ENCODE measurements at places on chromosomes 5 and 9.
A peak's percentile ranks its signal among the peaks of the same experiment; 100 is the strongest.

DNA sequence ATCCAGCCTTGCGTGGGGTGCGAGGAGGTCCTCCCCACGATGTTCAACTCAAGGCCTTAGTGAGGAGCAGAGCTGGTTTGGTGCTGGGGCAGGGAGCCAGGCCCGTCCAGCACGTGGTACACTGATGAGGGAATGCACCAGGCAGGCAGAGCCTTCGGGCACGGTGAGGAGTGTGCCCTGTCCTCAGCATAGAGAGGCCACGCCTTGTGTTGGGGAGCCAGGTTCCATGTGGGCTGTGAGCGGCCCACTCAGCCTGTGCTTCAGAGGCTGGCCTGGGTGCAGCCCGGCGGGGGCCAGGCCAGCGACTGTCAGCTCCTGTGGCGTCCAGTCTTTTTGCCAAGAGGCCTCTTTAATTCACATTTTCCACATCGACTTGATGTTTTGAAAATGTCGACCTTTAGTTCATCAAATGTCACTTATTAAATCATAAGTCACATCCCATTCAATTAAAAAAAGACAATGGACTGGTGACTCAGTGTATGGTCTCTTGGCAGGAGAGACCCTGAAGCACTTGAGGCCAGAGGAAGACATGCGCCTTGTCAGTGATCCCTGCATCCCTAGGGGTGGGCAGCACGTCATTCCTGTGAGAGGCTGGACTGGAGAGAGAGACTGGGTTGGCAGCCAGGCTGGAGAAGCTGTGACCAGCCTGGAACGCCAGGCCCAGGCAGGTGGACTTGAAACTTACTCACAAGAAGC is 21.7 kb downstream of the ERGIC1 start:
- no peak for DNase-seq

GRCh38 chr9:88930716-88931115 is 60.6 kb upstream of the S1PR3 start:
- no peak for DNase-seq

GRCh38 chr5:154190595-154191304 is at the start of gene GALNT10:
Gene GALNT10 (plus strand): TSS chr5:154190733. CDS start chr5:154190867, 134 bp downstream.
- peak; percentile 63 for DNase-seq

DNA sequence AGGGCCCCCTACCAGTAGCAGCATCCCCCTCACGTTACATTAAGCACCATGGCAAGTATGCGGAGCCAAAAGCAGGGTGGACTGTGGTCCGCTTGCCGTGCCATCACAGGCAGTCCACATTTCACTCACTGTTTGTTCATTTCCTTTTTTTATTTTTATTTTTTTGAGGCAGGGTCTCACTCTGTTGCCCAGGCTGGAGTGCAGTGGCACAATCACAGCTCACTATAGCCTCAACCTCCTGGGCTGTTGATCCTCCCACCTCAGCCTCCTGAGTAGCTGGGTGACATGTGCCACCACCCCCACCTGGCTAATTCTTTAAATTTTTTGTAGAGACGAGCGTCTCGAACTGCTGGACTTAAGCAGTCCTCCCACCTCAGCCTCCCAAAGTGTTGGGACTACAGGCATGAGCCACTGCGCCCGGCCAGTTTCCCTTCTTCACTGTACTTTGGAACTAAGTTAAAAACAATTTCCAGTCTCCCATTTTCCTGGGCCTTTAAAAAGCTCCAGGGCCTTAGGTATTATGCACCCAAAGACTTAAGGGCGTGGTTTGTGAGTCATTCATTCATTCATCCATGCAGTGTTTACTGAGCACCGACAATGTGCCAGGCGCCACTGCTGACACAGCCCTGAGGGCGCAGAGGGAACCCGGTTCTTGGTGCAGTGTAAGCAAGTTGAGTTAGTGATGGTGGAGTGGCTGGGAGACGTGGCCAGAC is 19.9 kb downstream of the PRRX2 start:
- DNase-seq: no peak

GRCh38 chr9:109771087-109771486 is 8.9 kb upstream of the PALM2AKAP2 start:
- DNase-seq: no peak
